ENCODE measurements at places on chromosomes 13 and 19. TPM values are rescaled to one million over a fixed set of nuclear protein-coding genes. Genes with fewer than 3 reads are reported as not detected.

DNA sequence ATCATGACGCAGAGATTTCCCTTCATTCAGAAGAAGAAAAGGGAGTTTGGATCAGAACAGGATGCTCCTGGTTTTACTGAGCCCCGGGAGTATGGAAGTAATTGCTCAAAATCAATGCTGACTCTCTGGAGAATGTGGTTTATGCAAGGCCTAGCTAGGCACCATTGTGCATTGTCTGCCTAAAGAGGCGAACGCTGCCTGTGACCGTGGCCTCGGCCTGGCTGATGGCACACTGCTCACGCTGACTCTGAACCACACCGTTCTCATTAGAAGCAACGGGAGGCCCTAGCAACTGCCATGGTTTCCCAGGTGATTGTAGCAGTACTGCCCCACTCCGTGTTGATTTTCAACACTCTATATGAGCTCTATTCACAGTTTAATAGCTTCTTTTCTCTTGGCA is 41.7 kb upstream of the UBL3 start:
- H3K36me3 ChIP-seq = no peaks in the 10 kb centered on the region
- H3K27me3 ChIP-seq = no peaks in the 10 kb centered on the region
- H3K4me1 ChIP-seq = peaks cover 41% of the 10 kb centered on the region
- DNase-seq = no peak
- H3K4me3 ChIP-seq = no peak overlapping the region

DNA sequence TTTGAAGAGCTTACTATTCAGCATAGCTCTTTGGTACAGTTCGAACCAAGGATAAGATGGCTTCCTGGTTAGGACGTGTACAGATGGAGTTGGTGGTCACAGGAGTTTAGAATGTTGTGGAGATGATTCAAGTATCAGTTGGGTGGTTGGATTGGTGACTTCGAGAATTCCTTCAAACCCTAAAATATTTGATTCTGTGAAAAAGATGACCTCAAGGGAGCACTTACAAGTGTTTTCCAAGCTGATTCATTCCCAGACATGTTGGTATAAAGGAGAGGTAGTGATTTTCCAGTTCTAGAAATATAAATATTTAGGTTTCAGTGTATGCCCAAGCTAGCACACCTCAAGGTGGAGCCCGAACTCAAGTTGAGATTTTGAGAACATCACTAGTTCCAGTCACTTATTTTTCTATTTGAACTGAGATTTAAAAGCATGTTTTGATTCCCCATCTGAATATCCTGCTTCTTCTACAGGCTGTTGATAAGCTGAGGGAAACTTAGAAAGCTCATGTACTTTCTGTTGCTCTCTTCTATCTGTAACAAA is 306.1 kb downstream of the DCT start:
- peaks cover 15% of the 10 kb centered on the region for H3K4me1 ChIP-seq
- no peaks in the 10 kb centered on the region for H3K27me3 ChIP-seq
- DNase-seq = no peak
- H3K36me3 ChIP-seq = peaks cover 3% of the 10 kb centered on the region

GRCh38 chr19:8641908-8642547 is 11.6 kb downstream of the NFILZ start:
- no peak for DNase-seq
- no peaks in the 10 kb centered on the region for H3K4me1 ChIP-seq
- no peaks in the 10 kb centered on the region for H3K36me3 ChIP-seq
- no peak overlapping the region for H3K27ac ChIP-seq
- no peak overlapping the region for H3K4me3 ChIP-seq

Gene DHDH
- 1.8 TPM for total RNA-seq

DNA sequence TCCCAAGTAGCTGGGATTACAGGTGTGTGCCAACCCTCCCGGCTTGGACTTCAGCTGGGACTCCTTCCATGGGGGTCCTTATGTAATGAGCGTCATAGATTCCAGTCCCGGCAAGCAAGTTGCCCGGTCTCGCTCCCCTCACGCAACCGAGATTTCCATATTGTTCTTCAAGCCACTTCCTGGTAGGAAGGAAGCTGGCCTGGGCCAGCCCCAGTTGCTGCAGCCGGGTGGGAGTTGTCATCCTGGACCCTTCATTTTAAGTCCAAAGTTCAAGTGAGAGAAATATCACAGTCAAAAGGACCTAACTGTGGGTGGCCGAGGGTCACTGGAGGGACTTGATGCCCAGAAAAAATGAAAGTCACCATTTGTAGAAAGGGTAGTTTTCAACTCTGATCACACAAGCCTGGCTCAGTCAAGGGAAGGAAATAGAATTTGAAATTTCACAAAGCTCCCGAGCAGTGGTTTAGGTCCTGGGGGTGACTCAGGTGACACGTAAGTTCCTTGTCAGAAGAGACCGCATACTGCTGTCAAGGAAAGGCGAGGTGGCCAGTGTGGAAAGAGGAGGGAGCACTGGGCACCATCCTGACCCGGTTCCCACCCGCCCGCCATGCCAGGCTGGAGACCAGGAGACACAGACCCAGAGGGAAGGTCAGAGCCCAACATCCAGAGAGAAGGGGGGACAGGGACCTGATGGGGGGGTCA is 5.3 kb downstream of the FGF21 start:
- no peaks in the 10 kb centered on the region for H3K36me3 ChIP-seq
- H3K27ac ChIP-seq = no peak overlapping the region
- H3K4me3 ChIP-seq = no peak overlapping the region
- H3K27me3 ChIP-seq = peaks cover 30% of the 10 kb centered on the region

Gene SULT2A1
- total RNA-seq = not detected

GRCh38 chr19:49631014-49631588 is 8.8 kb downstream of the RRAS start:
- no peak for DNase-seq
- peaks cover 8% of the 10 kb centered on the region for H3K27me3 ChIP-seq
- H3K27ac ChIP-seq = peak overlapping the region; percentile 25
- H3K4me3 ChIP-seq = no peak overlapping the region
- peaks cover 5% of the 10 kb centered on the region for H3K4me1 ChIP-seq
- peaks cover 9% of the 10 kb centered on the region for H3K36me3 ChIP-seq

GRCh38 chr13:48679941-48680680 is 26.4 kb downstream of the CYSLTR2 start:
- no peaks in the 10 kb centered on the region for H3K36me3 ChIP-seq
- H3K4me3 ChIP-seq = no peak overlapping the region
- no peak overlapping the region for H3K27ac ChIP-seq

DNA sequence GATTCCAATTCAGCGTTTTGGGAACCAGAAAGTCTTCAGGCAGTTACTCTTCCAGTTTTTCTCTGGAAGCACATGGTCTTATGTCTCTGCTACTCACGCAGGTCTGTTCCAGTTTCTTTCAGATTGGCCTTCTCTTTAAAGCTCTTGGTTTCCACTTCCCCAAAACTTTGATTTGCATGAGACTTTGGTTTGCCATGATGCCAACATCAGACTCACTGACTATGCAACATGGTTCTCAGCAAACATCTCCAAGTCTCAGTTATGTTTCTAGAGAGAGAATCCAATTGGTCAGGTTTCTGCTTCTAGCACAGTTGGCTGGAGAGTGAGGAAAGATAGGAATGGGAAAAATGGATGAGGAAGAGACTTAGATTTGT is 3.1 kb downstream of the AKAP11 start:
- peaks cover 9% of the 10 kb centered on the region for H3K36me3 ChIP-seq
- H3K4me3 ChIP-seq = no peak overlapping the region
- no peak overlapping the region for H3K27ac ChIP-seq
- peaks cover 22% of the 10 kb centered on the region for H3K4me1 ChIP-seq

GRCh38 chr13:113854238-113855011 is 9.5 kb downstream of the GAS6 start:
- peaks cover 11% of the 10 kb centered on the region for H3K4me1 ChIP-seq
- no peak overlapping the region for H3K27ac ChIP-seq
- no peaks in the 10 kb centered on the region for H3K27me3 ChIP-seq

DNA sequence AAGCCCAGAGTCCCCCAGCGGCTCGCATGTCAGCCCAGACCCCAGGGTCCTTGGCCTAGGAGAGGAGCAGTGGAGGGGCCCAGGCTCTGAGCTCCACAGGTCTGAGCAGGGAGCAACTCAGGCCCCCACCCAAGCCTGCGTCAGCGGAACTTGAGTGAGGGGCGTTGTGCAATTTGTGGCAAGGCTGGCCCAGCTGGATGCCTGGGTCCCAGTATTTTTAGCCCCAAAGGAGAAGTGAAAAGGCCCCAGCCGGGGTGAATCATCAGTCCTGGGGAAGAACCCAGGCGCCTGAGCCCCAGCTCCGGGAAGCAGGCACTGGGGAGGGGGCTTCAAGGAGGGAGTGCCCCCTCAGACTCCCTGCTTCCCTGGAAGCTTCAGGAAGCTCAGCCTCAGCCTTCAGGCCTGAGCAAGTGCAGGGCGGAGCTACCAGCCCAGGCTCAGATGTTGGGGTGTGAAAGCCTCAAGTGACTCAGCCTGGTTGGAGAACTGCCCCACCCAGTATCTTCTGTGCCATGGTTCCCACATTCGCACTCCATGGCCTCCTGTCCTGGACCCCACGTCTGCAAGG is 7.2 kb downstream of the MED29 start:
- H3K36me3 ChIP-seq = peaks cover 4% of the 10 kb centered on the region
- no peak for DNase-seq
- peaks cover 20% of the 10 kb centered on the region for H3K4me1 ChIP-seq
- no peaks in the 10 kb centered on the region for H3K27me3 ChIP-seq
- peak overlapping the region; percentile 80 for H3K27ac ChIP-seq

Gene LRRC63
- 0.24 TPM for total RNA-seq

GRCh38 chr19:10338940-10339339 is 484 bp downstream of the ICAM3 start:
- H3K36me3 ChIP-seq = no peaks in the 10 kb centered on the region
- H3K27me3 ChIP-seq = peaks cover 7% of the 10 kb centered on the region
- DNase-seq = no peak
- no peak overlapping the region for H3K4me3 ChIP-seq
- H3K4me1 ChIP-seq = peaks cover 2% of the 10 kb centered on the region

DNA sequence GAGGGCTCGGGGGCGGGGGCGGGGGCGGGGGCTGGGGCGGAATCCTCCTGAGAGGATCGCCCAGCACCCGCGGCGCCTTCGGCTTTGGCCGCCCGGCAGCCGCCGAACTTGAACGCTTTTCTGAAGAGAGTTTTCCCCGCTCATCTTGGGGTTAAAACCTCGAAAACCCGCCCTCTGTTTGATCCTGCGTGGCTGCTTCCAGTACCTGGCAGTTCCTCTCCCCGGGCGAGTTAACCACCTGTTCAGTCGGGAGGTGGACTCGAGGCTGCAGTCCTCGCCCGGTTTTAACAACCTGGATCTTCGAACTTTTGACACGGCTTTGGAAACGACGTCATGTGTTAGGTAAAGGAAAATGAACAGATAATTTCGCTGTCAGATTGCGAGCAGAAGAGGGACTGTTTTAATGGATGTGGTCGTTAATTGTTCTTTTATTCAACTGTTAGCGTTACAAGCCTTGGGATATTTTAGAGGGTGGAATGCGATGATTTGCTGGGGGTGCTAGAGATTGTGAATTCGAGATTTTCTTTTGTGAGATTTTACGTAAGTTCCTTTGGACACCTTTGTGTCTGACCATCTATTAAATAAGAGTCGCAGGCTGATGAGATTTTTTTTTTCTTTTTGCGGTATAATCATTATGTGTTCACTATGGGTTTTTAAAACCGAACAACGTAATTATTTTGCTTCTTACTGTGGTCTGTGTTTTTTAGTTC is 1.0 kb downstream of the FNDC3A start:
- H3K27ac ChIP-seq = peak overlapping the region; percentile 98
- H3K36me3 ChIP-seq = peaks cover 6% of the 10 kb centered on the region
- no peaks in the 10 kb centered on the region for H3K27me3 ChIP-seq
- DNase-seq = no peak
- H3K4me1 ChIP-seq = peaks cover 29% of the 10 kb centered on the region

DNA sequence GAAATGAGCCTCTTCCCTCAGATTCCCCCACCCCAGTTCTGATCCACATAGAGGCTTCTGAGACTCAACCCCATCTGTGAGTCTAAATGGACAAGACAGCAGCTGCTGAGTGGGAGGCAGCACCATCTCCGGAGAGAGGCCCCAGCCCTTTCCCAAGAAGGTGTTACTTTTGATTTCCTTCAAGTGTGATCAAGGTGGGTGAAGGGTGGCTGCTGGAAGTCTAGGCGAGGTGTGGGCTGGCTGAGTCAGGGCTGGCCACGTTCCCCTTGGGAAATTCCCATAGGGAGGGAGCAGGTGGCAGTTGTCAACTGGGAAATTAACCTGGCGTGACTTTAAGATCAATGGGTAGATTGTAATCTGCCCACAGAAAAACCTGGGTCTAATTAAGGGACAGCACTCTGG is 148.0 kb downstream of the FOXO1 start:
- no peak overlapping the region for H3K27ac ChIP-seq
- no peak for DNase-seq
- H3K4me3 ChIP-seq = no peak overlapping the region

Gene NOVA2
- 0.53 TPM for total RNA-seq

Gene LILRB5
- total RNA-seq = not detected

- no peaks in the 10 kb centered on the region for H3K27me3 ChIP-seq
- DNase-seq = no peak
- no peak overlapping the region for H3K27ac ChIP-seq
- H3K4me3 ChIP-seq = no peak overlapping the region
- peaks cover 5% of the 10 kb centered on the region for H3K36me3 ChIP-seq
- H3K4me1 ChIP-seq = no peaks in the 10 kb centered on the region
Measured at GRCh38 chr19:36266375-36266961, 51.6 kb downstream of the ZNF146 start.

DNA sequence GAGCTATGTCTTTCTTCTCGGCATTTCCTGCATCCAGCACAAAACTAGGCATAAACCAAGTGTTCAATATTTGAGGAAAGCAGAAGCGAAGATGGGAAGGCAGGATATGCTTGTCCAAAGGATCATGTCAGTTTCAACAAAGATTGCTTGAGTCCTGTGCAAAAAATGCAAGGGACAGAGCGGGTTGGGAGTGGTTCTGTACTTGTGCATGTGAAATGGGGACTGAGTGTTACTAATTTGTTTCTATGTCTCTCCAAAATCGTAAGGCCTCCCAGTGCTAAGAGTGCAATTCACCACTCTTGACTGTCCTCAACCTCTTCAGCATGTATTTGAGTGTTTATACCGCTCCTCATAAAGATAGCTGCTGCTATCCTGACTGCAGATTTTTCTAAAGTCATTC is 166.2 kb downstream of the DLEU7 start:
- H3K4me1 ChIP-seq = peaks cover 6% of the 10 kb centered on the region
- no peak overlapping the region for H3K27ac ChIP-seq
- H3K36me3 ChIP-seq = no peaks in the 10 kb centered on the region
- H3K27me3 ChIP-seq = no peaks in the 10 kb centered on the region

DNA sequence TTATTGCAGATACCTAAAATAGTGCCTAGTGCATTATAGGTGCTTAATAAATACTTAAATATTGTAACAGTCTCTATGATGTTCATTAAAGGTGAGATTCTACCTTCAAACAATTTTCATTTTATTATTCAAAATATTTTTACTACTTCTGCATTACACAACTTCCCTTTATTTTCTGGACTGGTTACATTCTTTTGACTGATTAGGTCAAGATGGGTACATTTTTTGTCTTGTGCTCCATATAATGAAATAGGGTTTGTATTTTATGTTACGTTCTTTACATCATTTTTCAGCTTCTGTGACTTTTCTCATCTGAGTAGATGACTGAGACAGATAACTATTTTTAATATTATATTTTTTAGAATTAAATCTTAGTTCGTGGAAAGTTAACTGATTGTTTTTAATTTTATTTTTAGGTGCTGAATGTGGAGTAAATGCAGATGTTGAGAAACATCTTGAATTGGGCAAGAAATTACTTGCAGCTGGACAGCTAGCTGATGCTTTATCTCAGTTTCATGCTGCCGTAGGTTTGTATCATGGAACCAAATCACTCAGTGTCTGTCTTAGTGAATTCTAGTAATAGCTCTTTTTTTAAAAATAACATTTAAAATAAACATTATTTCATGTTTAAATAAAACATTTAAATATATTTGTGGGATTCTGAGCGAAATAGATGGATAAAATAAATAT is 32.0 kb downstream of the DNAJC3 start:
- no peak for DNase-seq
- peaks cover 23% of the 10 kb centered on the region for H3K36me3 ChIP-seq
- H3K27ac ChIP-seq = no peak overlapping the region
- H3K4me1 ChIP-seq = no peaks in the 10 kb centered on the region

- peaks cover 2% of the 10 kb centered on the region for H3K36me3 ChIP-seq
- H3K27ac ChIP-seq = no peak overlapping the region
- no peak overlapping the region for H3K4me3 ChIP-seq
- DNase-seq = no peak
- H3K4me1 ChIP-seq = peaks cover 28% of the 10 kb centered on the region
Measured at GRCh38 chr13:94419304-94419924, 60.1 kb downstream of the DCT start.

Data from progenitor cell of endocrine pancreas (in vitro differentiated cells).